Thymus (tissue), 14 donors: ENCODE measurements at places on chromosomes 13 and 19. TPM values are rescaled to one million over a fixed set of nuclear protein-coding genes. Genes with fewer than 3 reads are reported as not detected.

- no peak for DNase-seq
- H3K4me1 ChIP-seq = peaks cover 2% of the 10 kb centered on the region
- H3K27me3 ChIP-seq = no peaks in the 10 kb centered on the region
- no peaks in the 10 kb centered on the region for H3K36me3 ChIP-seq
- no peak overlapping the region for H3K27ac ChIP-seq
- no peak overlapping the region for H3K4me3 ChIP-seq
Observed at GRCh38 chr19:44712864-44713515, 14.0 kb downstream of the CEACAM16 start.

DNA sequence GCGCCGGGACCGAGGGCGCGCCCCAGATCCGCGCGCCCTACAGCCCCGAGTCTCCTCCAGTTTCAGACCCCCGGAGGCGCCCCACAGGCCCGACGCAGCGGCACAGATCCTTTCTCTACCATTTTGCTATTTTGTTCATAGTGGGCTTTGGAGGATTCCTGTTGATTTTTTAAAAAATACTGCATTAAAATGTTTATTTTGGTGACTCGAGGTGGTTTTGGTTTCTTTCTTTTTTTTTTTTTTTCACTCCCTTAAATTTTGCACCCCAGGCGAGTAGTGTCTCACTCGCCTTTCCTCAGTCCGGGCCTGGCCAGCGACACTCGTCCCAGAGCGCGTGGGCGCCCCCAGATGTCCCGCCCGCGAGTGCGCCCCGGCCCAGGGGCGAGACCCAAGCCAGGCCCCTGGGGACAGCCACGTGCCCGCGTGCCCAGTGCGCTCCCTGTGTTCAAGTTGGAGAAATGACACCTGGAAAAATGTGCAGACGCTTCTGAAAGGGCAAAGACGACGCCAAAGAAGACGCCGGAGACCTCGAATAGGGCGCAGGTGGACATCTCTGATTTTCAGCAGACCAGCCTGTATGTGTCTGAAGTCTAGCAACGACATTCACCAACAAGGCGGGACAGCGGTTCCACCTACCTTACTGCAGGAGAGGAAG lies 471 bp upstream of the INSR start:
- peaks cover 13% of the 10 kb centered on the region for H3K4me1 ChIP-seq
- no peak overlapping the region for H3K27ac ChIP-seq
- H3K27me3 ChIP-seq = peaks cover 24% of the 10 kb centered on the region
- DNase-seq = no peak
- peak overlapping the region; percentile 86 for H3K4me3 ChIP-seq
- no peaks in the 10 kb centered on the region for H3K36me3 ChIP-seq

GRCh38 chr19:17296976-17297375 lies 6.2 kb downstream of the ABHD8 start:
- no peak overlapping the region for H3K4me3 ChIP-seq
- DNase-seq = no peak
- no peaks in the 10 kb centered on the region for H3K27me3 ChIP-seq
- no peak overlapping the region for H3K27ac ChIP-seq

- DNase-seq = no peak
- H3K27me3 ChIP-seq = no peaks in the 10 kb centered on the region
- H3K4me3 ChIP-seq = no peak overlapping the region
- H3K4me1 ChIP-seq = no peaks in the 10 kb centered on the region
- H3K27ac ChIP-seq = no peak overlapping the region
Observed at GRCh38 chr13:27607125-27607524, 13.2 kb downstream of the LNX2 start.

DNA sequence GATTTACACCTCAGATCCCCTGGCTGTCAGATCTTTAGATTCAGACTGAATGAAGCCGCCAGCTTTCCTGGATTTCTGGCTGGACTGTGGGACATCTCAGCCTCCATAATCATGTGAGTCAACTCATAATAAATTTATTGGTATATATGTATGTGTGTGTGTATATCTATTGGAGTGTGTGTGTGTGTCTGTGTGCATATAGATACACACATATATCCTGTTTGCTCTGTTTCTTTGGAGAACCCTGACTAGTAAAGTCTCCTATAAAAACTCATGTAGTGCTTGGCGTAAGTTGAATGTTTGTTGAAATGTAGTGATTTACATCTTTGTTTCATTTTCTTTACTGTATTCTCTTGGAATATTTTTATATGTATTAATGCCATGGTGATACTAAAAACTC lies 499.5 kb upstream of the KLF12 start:
- DNase-seq = no peak
- H3K27me3 ChIP-seq = no peaks in the 10 kb centered on the region
- no peaks in the 10 kb centered on the region for H3K4me1 ChIP-seq
- H3K4me3 ChIP-seq = no peak overlapping the region
- no peak overlapping the region for H3K27ac ChIP-seq
- H3K36me3 ChIP-seq = no peaks in the 10 kb centered on the region

GRCh38 chr13:39020853-39021462 lies 16.9 kb downstream of the PROSER1 start:
- H3K4me1 ChIP-seq = no peaks in the 10 kb centered on the region
- no peak for DNase-seq
- H3K36me3 ChIP-seq = peaks cover 56% of the 10 kb centered on the region
- no peak overlapping the region for H3K4me3 ChIP-seq

- no peak overlapping the region for H3K27ac ChIP-seq
- H3K36me3 ChIP-seq = no peaks in the 10 kb centered on the region
- DNase-seq = no peak
- no peak overlapping the region for H3K4me3 ChIP-seq
Observed at GRCh38 chr13:95002126-95002525, 289.8 kb upstream of the SOX21 start.

- no peaks in the 10 kb centered on the region for H3K4me1 ChIP-seq
- no peak for DNase-seq
- H3K36me3 ChIP-seq = no peaks in the 10 kb centered on the region
- H3K27me3 ChIP-seq = no peaks in the 10 kb centered on the region
Observed at GRCh38 chr13:96130818-96131340, 41.0 kb downstream of the HS6ST3 start.

DNA sequence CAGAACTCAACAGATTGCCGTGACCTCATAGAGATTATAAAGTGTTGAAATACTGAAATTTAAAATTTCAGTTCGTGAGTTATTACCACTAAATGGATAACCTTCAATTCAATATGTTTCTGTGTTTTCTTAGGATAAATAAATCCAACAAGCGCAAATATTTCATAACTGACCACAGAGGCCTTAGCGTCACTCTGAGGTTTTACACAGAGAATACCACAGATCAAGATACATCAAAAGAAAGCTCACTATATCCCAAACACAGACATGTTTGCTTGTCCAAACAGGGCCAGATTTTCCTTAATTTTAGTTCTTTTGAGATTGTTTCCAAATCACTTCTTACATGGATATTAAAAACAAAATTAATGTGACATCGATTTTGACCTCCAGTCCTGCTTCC lies 235.8 kb downstream of the EFNB2 start:
- no peak overlapping the region for H3K27ac ChIP-seq
- H3K4me3 ChIP-seq = no peak overlapping the region
- no peak for DNase-seq
- H3K36me3 ChIP-seq = no peaks in the 10 kb centered on the region
- H3K27me3 ChIP-seq = no peaks in the 10 kb centered on the region
- no peaks in the 10 kb centered on the region for H3K4me1 ChIP-seq

DNA sequence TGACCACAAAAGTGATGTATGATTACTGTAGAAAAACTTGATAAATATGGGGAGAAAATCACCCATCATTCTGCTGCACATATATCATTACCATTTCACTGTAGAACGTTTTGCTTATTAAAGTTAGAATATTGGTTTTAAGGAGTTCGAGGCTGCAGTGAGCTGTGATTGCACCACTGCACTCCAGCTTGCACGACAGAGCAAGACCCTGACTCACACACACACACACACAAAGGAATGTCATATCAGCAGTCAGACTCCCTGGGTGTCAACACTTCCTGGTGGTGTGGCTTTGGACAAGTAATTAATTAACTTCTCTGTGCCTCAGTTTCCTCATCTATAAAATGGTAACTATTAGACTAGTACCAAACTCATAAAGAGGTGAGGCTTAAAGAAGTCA lies 11.3 kb upstream of the PNMA8A start:
- H3K4me3 ChIP-seq = no peak overlapping the region
- H3K27me3 ChIP-seq = no peaks in the 10 kb centered on the region
- no peak overlapping the region for H3K27ac ChIP-seq

DNA sequence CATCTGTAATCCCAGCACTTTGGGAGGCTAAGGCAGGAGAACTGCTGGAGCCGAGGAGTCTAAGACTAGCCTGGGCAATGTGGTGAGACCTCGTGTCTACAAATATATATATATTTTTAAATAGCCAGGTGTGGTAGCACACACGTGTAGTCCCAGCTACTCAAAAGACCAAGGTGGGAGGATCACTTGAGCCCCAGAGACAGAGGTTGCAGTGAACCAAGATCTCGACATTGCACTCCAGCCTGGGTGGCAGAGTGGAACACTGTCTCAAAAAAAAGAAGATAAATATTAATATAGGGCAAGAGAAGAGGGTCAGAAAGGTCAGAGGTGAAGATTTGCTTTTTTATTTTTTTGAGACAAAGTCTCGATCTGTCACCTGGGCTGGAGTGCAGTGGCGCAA lies 5.5 kb upstream of the MRPL4 start:
- H3K27ac ChIP-seq = no peak overlapping the region
- no peaks in the 10 kb centered on the region for H3K27me3 ChIP-seq
- DNase-seq = no peak
- no peak overlapping the region for H3K4me3 ChIP-seq
- H3K36me3 ChIP-seq = no peaks in the 10 kb centered on the region

DNA sequence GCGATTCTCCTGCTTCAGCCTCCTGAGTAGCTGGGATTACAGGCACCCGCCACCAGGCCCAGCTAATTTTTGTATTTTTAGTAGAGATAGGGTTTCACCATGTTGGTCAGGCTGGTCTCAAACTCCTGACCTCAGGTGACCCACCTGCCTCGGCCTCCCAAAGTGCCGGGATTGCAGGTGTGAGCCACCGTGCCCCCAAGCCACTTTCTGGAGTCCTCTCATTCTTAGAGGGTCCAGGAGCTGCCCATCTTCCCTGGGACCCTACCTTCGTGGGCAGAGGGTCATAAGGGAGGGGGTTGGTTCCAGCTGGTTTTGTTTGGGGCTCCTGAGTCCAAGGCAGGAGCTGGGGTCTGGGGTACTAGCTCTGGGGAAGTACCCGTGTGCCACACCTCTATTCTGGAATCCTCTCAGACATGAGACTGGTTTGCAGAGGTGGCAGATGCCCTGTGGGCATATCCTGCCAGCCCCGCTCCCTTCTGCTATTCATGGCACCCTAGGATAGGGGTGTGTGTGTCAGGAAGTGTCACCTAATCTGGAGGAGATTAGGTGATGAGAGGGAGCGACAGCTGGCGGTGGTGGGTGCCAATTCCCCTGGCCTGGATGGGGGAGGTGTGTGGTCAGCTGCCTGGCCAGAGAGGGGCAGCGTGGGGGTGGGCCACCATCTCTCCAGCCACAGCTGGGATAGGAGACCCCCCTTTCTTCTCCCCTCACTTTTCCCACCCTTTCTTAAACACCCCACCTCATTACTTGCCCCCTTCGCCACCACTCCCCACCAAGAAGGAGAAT lies 2.1 kb downstream of the PRMT1 start:
- H3K36me3 ChIP-seq = peaks cover 28% of the 10 kb centered on the region
- H3K27ac ChIP-seq = no peak overlapping the region
- no peaks in the 10 kb centered on the region for H3K27me3 ChIP-seq

GRCh38 chr13:40152145-40152544 lies 496.7 kb downstream of the COG6 start:
- H3K4me1 ChIP-seq = peaks cover 6% of the 10 kb centered on the region
- no peak overlapping the region for H3K4me3 ChIP-seq
- H3K27me3 ChIP-seq = no peaks in the 10 kb centered on the region
- no peak for DNase-seq

DNA sequence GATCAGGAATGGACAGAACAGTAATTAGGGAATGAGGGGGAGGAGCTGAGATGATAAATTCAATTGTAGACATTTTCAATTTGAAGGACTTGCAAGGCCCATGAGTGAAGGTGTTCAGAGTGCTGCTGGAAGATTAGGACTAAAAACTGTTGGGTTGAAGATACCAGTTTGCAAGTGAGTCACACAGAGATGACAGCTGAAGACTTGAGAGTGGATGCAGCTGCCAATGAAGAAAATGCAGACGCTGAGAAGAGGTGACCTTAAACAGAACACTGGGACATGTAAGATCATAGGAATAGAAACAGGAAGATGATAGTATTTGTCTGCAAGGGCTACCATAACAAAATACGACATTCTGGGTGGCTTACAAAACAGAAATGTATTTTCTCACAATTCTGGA lies 1716.5 kb upstream of the SLC10A2 start:
- H3K27ac ChIP-seq = no peak overlapping the region
- no peaks in the 10 kb centered on the region for H3K36me3 ChIP-seq
- DNase-seq = no peak
- no peaks in the 10 kb centered on the region for H3K4me1 ChIP-seq
- H3K27me3 ChIP-seq = no peaks in the 10 kb centered on the region
- no peak overlapping the region for H3K4me3 ChIP-seq

DNA sequence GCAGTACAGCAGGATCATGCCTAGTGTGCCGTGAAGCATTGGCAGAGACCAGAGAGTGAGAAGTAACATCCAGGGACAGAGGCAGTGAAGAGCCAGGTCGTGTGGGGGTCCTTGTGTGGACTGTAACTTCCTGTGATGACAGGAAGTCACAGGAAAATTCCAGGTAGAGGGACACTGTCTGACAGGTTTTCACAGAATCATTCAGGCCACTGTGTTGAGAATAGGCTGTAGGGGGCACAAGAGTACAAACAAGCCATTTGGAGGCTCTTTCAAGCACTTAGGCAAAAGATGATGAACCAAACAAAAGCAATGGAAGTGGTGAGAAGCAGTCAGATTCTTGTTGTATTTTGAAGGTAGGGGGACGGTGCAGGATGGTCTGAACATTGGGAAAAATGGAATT lies 46.4 kb downstream of the N4BP2L1 start:
- DNase-seq = no peak
- H3K4me1 ChIP-seq = no peaks in the 10 kb centered on the region

- DNase-seq = peak; percentile 9
- H3K27me3 ChIP-seq = no peaks in the 10 kb centered on the region
- peaks cover 27% of the 10 kb centered on the region for H3K36me3 ChIP-seq
- no peak overlapping the region for H3K27ac ChIP-seq
- no peak overlapping the region for H3K4me3 ChIP-seq
Observed at GRCh38 chr19:5074830-5075394, 106.0 kb downstream of the KDM4B start.

The COMMD6 gene
- 270 TPM for total RNA-seq

The CDX2 gene
- total RNA-seq = 0.09 TPM

The MBD3L2 gene
- 0.09 TPM for total RNA-seq

The CCL25 gene
- 287 TPM for total RNA-seq

The C19orf47 gene
- total RNA-seq = 7.3 TPM

The NLRP9 gene
- total RNA-seq = not detected

The PRSS57 gene
- total RNA-seq = 8.5 TPM

The PTGIR gene
- total RNA-seq = 3.4 TPM

The BICRA gene
- 1.5 TPM for total RNA-seq
